ENCODE measurements at places on chromosomes 16 and 17.

- no peak for DNase-seq
Observed at GRCh38 chr16:81005610-81006161, 999 bp downstream of the CMC2 start.

- no peak for DNase-seq
Observed at GRCh38 chr17:70375813-70376770, 206.8 kb downstream of the KCNJ2 start.

- DNase-seq: no peak
Observed at GRCh38 chr17:73750975-73751374, 106.7 kb upstream of the SDK2 start.

- DNase-seq: peak; percentile 43
Observed at GRCh38 chr16:17476414-17477259, 5.9 kb upstream of the XYLT1 start.

DNA sequence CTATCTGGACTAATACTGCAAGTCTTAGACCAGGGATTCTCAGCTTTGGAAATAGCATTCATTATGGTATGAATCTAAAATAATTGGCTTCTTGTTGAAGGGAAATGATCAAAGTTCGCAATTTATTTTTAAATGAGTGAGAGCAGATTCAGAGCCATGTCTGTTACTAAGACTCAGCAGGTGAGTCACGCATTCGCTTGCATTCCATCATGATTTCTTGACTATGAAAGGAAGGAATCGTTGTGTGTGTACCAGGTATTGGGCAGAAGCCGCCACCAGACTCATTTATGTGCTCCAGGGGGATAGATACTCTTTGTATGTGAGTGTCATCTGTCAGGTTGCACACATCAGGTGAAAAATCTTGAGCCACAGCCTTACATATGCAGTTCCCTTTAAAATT, 10.8 kb downstream of the GSG1L2 start:
- no peak for DNase-seq

- peak; percentile 13 for DNase-seq
Observed at GRCh38 chr17:44362949-44363612, 572 bp downstream of the FAM171A2 start.

- DNase-seq: peak; percentile 71
Observed at GRCh38 chr17:78842881-78843565, 2.4 kb upstream of the USP36 start.

DNA sequence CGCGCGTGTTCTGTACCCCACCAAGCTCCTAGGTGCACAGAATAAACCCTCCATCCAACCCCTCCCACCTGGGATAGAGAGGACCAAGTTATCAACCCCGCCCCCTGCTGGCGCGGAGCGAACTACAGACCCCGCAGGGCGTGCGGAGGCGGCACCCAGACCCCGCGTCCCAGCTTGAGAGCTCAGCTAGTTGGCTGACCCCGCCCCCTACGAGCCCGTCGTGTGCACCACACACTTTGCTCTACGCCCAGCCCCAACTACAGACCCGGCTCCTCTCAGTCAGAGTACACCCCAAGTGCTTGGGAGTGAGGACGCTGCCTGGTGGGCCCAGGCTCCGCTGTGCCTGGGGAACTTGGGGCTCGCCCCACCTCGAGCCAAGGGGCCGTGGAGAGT, 1.5 kb downstream of the GRIN2A start:
- peak; percentile 22 for DNase-seq

DNA sequence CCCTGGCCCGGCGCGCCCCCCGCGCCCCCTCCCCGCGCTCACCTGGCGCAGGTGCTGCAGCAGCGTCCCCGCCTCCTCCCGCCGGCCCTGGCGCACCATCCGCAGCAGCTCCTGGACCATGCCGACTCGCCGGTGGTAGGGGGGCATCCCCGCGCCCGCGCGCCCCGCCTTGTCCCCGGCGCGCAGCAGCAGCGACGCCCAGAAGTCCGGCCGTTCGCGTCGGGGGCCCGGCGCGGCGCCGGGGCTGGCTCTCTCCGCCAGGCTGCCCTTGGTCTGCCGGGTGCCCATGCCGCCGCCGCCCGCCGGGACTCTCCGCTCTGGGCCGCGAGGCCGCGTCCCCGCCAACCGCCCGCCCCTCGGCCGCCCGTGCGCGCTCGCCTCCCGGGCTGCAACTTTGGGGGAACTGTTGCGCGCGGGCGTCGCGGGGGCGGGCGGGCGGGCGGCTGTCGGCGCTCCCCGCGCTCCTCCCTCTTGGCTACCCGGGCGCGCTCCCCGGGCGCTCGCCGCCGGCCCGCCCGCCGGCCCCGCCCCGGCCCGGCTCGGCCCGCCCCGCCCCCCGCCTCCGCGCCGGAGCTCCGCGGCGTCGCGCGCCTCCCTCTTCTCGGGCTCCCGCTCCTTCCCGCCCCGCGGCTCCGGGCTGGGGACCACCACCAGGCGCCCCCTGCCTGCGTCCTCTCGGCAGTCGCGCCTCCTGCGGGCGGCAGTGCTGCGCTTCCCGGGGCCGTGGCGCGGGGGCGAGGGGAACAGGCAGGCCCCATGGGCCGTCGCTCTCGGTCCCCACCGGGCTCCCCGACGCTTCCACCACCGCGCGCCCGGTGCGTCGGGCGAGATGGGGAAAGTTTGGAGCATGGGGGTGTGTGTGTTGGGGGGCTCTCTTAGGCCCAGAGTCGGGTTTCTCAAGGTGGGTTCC, at the start of gene LRRC75A:
TSS of gene LRRC75A (minus strand) at position 491 of the 910 bp plus-strand sequence. CDS start at position 288, 203 bp downstream.
- peak; percentile 47 for DNase-seq

- no peak for DNase-seq
Observed at GRCh38 chr17:51279183-51279582, 18.8 kb downstream of the UTP18 start.

- no peak for DNase-seq
Observed at GRCh38 chr17:40178021-40178601, 841 bp downstream of the RAPGEFL1 start.

GRCh38 chr17:17043461-17044271, 1.4 kb downstream of the MPRIP start:
- no peak for DNase-seq

GRCh38 chr16:86100205-86101136, 201.5 kb downstream of the IRF8 start:
- no peak for DNase-seq

- DNase-seq: no peak
Observed at GRCh38 chr17:40074175-40074512, 11.4 kb downstream of the THRA start.

DNA sequence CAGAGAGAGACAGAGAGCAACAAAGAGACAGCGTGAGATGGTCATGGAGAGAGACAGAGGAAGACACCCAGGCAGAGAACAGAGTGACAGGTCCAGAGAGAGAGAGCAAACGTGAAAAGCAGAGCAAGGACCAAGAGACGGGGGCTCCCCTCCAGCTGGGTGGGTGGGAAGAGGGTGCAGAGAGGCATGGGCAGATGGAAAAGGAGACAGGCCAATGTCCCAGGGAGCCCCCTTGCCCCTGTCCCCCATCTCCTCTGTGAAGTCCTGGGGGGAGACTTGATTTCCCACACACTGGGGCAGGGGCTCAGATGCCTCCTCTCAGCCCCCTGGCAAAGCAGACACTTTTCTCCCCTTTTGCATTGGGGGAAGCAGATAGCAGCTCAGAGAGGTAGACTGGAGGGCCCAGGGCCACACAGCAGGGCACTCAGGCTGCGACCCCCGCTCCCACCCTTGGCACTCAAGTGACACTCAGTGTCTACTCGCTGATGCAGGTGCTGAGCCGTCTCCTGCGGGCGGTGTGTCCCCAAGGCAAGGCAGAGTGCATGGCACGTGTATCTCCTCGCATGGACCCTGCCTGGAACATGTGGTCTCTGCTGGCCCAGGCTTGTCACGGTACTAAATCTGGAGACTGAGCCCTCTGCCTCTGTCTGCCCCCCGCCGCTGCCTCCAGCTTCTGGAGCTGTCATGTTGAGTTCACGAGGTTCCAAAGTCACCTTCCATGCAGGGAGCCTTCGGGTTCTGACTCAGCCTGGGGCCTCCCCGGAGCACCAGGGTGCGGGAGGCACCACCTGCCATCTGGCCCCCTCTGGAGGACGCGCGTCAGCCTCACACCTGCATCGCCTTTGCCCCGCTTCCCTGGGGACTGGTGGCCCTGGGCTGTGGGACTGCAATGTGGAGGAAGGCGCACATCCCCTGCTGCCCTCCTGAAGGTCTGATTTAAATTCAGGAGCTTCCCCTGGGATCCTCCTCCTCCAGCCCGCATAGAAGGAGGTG, 215.9 kb upstream of the GSE1 start:
- DNase-seq: no peak

DNA sequence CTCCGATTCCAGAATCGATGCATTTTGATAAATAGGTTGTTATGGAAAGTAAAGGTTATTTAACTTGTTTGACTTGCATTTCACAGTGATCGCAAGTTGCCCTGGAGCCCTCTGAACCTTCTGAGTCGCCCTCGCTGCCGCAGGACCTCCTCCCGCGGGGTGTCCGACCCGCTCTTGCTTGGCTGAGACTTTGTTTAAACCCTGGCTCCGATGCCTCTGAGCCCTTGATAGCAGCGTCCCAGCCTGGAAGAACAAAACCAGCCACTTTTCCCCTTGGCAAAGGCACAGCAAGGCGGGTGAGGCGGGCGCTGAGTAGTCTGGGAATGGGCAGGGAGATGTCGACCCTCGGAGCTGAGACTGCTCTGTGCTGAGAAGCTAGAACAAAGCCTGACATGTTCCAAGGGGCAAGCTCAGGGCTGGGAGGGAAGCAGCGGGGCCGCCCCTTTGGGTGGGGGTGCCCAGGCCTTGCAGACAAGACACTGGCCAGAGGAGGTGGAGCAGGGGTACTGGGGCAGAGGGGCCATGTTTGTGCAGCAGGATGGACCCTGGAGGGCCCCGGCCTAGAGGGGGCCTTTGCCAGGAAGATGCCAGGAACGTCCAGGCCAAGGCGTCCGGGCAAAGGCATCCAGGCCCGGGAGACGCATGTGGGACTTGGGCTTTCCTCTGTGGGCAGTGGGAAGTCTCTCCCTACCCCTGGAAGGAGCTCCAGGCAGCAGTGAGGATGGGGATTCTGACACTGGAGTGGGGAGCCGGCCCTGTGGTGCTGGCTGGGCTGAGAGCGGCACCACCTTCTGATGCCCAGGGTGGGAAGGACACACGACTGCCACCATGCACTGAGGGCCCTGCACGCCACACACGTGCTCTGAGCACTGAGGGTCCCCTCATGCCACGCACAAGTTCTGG, 30.3 kb upstream of the CDH15 start:
- DNase-seq: no peak

- DNase-seq: no peak
Observed at GRCh38 chr17:35171834-35172233, 22.4 kb downstream of the SLC35G3 start.

DNA sequence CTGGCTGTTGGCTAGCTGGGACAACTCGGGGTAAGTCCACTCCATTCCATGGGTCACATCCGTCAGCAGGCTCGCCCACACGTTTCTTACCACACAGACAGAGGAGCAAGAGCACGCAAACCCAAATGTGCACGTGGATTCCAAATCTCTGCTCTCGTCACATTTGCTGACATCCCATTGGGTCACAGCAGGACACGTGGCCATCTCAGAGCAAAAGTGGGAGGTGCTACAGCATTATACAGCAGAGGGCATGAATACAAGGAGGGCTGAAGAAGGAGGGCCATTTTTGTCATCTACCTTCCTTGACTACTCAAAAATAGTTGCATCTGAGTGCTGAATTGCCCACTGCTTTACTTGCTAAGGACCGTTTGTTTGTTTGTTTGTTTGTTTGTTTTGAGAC, 84.7 kb downstream of the RBBP6 start:
- DNase-seq: no peak

GRCh38 chr17:27491713-27492190, 35.5 kb downstream of the KSR1 start:
- DNase-seq: no peak

DNA sequence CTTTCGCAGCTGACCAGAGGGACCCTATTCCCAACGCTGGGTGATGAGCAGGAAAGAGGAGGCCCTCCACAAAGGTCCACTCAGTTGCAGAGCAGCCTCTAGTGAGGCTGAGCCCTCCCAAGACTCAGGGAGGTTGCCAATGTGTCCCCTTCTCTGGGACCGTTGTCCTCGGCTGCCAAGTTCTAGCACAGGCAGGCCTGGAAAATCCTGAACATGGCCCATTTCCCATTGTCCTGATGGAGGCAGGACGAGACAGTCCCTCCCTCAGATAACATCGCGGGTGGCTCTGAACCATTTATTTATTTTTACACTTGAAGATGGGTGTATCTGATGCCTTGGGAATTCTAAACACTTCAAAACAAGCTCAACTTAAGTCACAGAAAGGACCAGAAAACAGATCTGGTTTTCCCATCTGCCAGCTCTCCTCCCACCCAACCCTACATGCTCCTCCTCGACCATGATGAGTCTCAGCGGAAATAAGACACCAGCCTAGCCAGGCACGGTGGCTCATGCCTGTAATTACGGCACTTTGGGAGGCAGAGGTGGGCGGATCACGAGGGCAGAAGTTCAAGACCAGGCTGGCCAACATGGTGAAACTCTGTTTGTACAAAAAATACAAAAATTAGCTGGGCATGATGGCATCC, 12.8 kb downstream of the CDIP1 start:
- no peak for DNase-seq

DNA sequence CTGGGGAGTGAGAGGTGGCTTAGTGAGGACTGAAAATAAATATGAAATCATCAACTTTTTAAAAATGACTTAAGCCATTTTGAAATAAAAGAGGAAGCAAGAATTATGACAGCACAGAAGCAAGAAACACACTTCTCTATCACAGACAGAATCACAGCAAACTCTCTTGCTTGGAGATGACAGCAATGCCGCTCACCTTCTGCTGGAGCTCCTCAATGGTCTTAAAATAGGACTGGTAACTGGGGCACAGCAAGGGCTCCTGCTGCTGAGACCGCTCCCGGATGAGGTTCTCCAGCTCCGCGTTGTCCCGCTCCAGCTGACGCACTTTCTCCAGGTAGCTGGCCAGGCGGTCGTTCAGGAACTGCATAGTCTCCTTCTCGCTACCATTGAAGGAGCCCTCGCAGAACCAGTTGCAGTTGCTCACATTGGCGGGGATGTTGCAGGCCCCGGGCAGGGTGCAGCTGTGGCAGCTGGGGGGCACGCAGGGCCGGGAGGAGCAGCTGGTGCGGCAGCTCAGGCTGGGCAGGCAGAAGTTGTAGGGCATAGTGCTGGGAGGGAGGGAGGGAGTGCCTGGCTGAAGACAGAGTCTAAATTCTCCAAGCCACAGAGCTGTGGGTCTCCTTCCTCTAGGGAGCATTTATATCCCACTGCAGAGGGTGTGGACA, at the start of gene KRT31:
TSS of gene KRT31 (minus strand) at position 613 of the 665 bp plus-strand sequence. CDS start at position 544, 69 bp downstream.
- DNase-seq: no peak

- no peak for DNase-seq
Observed at GRCh38 chr17:50904518-50905459, 38.6 kb upstream of the TOB1 start.

DNA sequence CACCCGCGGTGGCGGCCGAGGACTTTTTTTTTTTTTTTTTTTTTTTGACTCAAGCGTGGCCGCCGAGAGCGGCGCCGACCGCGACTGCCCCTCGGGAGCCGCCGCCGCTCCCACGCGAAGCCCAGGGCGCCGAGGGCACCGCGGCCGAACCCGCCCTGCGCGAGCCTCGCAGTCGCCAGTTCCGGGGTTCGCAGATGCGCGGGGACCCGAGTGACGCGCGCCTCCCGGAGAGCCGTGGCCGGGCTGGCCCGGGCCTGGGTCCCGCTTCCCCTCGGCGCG, 1.1 kb downstream of the METRNL start:
- DNase-seq: no peak

GRCh38 chr16:85312642-85313525, 200.6 kb upstream of the CIBAR2 start:
- no peak for DNase-seq

- DNase-seq: peak; percentile 79
Observed at GRCh38 chr17:59001158-59001814, 105.4 kb downstream of the TRIM37 start.
